ENCODE measurements at places on chromosomes 4 and X.

GRCh38 chrX:40062525-40063155 lies 35.1 kb downstream of the BCOR start:
- DNase-seq: no peak

DNA sequence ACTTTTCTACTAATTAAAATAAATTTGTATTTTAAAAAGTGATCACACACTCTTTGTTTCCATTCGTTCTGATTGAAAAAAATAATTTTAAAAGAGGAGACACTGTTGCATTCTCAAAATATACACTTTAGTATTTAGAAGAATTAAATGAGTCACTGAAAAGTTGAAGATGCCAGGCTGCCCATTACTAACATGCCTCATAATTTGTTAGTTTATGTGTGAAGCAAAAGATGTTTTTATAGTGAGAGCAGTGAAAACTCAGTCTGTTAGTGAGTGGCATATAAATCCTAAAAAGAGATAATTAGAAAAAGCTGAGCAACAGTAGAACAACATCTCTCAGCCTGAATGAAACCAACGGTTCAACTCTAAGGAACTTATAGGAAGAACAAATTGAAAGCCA lies 143.4 kb downstream of the CDS1 start:
- no peak for DNase-seq

DNA sequence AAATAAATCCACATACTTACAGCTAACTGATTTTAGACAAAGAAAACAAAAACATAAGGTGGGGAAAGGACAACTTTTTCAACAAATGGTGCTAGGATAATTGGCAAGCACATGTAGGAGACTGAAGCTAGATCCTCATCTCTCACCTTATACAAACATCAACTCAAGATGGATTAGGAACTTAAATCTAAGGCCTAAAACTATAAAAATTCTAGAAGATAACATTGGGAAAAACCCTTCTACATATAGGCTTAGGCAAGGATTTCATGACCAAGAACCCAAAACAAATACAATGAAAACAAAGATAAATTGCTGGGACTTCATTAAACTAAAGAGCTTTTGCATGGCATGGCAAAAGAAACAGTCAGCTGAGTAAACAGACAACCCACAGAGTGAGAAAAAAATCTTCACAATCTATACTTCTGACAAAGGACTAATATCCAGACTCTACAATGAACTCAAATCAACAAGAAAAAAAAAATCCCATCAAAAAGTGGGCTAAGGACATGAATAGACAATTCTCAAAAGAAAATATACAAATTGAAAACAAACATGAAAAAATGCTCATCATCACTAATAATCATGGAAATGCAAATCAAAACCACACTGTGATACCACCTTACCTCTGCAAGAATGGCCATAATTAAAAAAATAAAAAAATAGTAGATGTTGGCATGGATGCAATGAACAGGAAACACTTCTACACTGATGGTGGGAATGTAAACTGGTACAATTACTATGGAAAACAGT lies 14.1 kb upstream of the AFP start:
- no peak for DNase-seq

DNA sequence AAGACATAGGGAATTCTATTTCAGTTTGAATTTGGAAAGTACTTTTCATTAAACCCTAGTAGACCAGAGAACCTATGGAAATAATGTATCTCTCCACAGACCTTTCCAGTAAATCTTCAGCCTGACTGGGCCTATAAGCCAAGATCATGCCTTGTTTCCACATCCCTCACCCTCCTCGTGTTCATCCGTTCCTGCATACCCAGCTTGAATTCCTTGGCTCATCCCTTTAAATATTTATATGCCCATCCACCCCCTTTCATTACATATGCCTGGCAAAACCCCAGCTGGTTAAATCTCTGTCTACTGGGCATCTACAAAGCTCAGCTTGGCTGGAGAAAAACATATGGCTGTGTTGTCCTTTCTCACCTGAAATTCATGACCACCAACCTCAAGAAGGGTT lies 32.4 kb downstream of the SLC2A9 start:
- DNase-seq: no peak

- DNase-seq: no peak
These were observed 28.2 kb downstream of the IL13RA1 start for GRCh38 chrX:118755633-118756032.

DNA sequence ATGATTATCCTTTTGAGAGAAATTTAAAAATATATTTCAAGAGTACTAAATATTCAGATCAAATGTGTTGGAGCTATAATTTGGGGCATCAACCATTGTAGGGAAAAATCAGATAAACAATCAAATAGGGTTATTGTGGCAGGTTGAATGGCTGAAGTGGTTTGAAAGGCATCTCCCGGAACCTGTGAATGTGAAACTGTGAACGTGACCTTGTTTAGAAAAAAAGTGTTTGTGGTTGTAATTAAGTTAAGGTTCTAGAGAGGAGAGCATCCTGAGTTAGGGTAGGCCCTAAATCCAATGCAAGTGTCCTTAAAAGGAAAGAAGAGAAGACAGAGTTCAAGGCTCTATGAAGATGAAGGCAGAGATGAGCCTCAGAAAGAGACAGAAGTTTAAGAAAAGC lies 37.4 kb downstream of the ADGRA3 start:
- DNase-seq: no peak

DNA sequence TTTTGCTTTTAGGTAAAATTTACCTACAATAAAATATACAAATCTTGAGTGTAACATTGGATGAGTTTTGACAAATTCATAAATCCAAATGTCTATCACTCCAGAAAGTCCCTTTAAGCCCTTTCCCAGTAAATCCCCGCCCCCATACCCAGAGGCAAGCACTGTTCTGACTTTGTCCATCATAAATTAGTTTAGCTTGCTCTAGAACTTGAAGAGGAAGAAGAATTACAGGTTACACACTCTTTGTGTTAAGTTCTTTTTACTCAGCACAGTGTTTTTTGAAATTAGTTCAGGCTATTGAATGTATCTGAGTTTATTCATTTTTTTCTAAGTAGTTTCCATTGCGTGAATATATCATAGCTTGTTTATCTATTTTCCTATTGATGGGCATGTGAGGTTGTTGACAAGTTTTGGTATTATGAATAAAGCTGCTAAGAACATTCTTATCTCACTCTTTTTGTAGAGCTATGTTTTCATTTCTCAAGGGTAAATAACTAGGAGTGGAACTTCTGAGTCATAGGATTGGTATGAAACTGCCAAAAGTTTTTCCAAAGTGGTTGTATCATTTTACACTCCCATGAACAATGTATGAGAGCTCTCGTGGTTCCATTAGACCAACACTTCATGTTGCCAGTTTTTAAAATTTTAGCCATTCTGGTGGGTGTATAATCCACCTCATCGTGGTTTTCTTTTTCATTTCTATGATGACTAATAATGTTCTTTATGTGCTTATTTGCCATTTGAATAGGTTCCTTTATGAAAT lies 22.4 kb upstream of the HPSE start:
- DNase-seq: no peak

All from transverse colon (tissue), 4 donors.